ENCODE measurements at places on chromosomes 1 and 21.

- DNase-seq: no peak
Measured at GRCh38 chr21:42153046-42153686, 65.8 kb upstream of the ABCG1 start.

GRCh38 chr1:221548942-221549341 is 192.9 kb downstream of the DUSP10 start:
- no peak for DNase-seq

GRCh38 chr21:14968821-14969220 is 96.0 kb downstream of the NRIP1 start:
- no peak for DNase-seq

GRCh38 chr1:87104140-87104539 is 189.7 kb downstream of the HS2ST1 start:
- no peak for DNase-seq

- no peak for DNase-seq
Measured at GRCh38 chr1:179637211-179637860, 45.7 kb downstream of the TDRD5 start.

GRCh38 chr1:32972814-32973428 is 8.3 kb upstream of the RNF19B start:
- no peak for DNase-seq

DNA sequence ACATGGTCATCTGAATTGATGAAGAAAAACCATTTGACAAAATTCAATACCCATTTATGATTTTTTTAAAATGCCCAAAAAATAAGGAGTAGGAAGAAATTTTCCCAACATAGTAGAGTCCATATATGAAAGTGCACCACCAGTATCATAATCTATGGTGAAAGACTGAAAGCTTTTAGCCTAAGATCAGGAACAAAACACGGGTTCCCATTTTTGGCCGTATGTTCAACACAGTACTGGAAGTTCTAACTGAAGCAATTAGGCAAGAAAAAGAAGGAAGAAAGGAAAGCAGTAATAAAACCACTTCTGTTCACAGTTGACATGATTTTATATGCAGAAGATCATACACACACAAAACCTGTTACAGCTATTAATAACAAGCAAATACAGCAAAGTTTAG is 227.8 kb upstream of the RAB4A start:
- no peak for DNase-seq

DNA sequence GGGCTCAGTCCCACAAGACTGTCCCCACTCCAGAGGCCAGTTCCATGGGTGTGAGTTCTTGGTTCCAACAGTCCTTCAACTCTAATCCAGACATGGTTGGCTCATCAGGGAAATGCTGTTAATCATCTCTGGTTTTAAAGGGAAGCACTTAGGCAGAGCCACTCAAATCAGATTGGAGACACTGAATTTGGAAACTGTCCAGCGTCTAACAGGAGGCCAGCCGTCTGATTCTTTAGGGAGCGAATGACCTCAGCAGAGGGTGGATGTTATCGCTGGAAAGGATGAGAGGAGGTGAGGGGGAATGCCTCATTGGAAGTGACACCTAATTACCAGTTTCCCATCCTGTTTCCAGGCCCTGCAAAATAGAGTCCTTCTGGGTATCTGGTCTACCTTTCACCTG is 22.8 kb upstream of the LRRC38 start:
- DNase-seq: no peak

DNA sequence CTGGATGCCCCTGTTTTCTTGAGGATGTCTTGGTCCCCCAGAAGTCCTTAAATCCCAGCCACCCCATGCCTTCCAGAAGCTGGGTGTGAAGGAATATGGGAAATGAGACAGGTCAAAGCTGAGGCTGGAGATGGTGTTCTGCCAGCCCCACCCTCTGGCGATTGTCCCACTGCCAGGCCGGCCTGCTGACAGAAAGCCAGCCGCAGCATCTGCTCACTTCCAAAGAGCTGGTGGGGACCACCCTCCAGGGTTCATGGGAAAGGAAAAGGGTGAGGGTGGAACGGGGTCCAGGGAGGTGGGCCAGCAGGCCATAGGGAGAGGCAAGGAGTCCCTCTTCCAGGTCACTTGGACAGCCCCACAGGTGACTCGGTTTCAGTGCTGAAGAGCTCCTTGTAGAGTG is 1.9 kb upstream of the LINGO4 start:
- no peak for DNase-seq

- no peak for DNase-seq
Measured at GRCh38 chr1:93827128-93827527, 51.9 kb downstream of the DNTTIP2 start.

- DNase-seq: no peak
Measured at GRCh38 chr1:69246710-69247109, 321.0 kb upstream of the LRRC7 start.

- DNase-seq: no peak
Measured at GRCh38 chr1:202189918-202190715, 3.5 kb upstream of the LGR6 start.

DNA sequence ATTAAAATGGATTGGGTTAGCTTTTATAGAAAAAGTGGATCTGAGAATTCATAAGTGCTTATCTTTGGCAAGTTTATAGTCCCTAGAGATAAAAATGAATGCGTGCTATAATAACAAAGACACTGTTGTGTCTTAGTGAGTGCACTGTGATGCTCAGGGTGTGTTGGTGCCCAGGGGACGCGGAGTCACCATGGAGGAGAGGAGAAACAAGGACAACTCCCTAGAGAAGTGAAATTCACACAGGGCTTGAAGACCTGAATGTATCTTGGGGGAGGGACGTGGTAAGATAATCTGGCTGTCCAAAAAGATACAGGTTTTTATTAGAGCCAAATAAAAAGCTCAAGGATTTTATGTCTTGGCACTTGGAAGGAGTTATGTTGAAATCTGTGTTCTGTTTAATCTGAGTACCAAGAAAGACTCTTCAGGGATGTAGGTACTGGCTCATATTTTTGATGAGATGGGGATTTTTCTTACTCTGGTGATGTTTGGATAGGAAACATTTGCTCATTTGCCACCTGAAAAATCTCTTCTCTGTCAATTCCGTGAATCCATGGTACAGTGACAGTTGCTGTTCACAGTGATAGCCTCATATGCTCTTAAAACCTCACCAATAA is 9.6 kb downstream of the SMYD2 start:
- no peak for DNase-seq

DNA sequence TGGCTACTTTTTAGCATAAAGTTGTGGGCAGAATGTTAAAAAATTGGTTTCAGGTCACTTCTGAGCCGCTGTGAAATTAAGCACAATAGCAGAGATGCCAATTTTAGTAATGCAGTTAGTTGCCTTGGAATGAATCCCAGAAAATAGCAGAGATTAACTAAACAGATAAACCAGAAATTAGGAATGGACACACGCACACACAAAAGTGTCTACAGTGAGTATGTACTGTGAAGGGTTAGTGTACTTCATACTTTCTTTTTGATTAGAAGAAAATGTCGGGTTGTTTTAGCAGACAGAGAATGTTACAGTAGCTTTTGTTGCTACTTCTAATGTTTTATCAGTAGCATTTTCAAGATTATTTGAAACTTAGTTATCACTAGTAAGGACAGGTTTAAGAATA is 106.7 kb downstream of the LEPR start:
- DNase-seq: no peak

GRCh38 chr1:192557841-192558595 is 17.6 kb upstream of the RGS1 start:
- no peak for DNase-seq

- no peak for DNase-seq
Measured at GRCh38 chr21:46608672-46609111, 3.8 kb upstream of the S100B start.

DNA sequence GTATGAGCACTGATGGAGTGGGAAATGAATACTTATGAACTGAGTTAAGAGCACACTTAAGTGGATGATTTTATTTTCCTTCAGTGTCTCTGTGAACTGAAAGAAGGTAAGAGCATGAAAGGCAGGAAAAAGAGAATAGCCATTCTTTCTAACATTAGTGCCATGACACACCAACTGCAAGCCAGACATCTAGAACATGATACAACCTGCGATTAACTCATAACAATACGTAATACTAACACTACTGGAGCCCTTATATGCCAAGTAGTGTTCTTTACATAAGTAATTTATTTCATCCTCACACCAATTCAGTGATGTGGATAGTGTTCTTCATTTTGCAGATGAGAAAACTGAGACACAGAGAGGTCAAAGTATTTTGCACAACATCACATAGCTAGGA is 56.7 kb downstream of the PRRX1 start:
- no peak for DNase-seq

DNA sequence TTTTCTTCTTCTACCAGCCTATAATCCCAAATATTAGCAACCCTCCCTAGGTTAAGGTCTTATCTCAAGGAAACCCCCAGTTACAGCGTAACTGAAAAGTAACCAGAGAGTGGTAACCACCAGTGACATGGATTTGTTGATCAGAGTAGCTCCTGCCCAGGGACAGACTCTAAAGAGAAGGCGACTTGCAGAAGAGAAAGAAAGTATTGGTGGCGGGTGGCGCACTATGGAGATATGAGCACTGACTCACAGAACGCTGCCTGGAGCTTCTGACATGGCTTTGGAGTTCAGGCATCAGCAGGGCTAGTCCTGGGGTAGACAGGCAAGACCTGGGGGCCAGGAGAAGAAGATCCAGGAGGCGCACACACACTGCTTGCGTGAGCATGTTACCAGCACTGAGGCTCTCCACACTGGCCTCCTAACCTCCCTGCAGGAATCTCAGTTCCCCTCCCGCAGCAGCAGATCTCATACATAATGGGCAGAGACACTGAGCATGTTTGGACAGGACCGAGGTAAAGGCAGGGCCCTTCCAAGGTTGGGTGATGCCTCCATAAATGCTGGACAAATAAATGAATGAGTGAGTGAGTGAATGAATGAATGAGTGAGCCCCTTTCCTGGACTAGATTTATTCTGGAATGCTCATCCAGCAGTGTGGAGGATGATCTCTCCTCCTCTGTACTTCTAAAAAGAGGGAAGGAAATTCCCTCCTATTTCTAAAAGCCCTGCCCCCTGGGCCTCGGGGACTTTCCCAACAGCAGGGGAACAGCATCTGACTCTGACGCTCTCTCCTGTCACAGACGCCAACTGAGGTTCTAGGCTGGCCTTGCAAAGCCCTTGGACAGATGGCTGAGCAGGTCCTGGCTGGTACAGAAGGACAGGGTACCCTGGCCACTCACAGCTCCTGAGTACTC is 175.5 kb downstream of the CLIC6 start:
- DNase-seq: no peak

All from activated naive CD4-positive, alpha-beta T cell treated with Interleukin-2 at 50 U/mL for 16 hours (primary cell).